ENCODE measurements at places on chromosomes 3 and 15.
A peak's percentile ranks its signal among the peaks of the same experiment; 100 is the strongest.

- DNase-seq, result no peak
These were observed 23.1 kb upstream of the MITF start for GRCh38 chr3:69716119-69716518.

DNA sequence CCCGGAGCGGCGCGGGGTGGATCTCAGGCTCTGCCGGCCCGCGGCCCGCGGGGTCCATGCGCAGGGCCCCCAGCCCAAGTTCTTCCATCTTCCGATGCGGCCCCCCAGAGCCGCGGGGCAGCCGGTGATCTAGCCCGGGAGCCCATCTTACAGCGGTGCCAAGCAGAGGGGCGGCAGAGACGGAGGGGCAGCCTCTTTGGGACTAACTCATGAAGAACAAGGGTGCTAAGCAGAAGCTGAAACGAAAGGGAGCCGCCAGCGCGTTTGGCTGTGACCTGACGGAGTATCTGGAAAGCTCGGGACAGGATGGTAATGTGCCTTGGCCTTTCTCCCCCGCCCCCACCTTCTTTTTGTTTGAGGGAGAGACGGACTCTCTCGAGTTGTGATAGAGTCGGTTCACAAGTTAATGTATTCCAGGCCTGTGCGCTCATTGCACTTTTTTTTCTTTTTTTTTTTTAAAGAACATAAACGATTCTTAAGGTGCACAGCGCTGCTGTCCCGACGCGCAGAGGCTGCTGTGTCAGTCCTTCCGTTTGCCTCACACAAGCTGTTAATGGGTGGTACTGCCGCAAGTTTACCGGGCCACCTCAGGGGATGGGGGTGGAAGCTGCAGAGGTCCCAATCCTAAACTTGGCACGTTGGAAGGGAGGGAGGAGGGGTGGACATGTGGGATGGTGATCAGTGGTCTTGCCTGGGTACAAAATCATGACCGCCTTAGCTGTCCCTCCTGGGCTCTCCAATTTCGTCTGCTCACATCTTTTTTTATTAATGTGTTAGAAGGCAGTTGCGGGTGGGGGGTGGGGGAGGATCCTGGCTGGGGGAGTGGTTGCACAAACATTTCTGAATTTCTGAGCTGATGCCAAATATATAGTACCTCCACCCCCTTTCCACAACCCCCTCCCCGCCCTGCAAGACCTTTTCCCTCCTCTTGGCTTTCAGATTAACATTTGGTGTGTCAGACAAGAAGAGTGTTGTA, 801 bp downstream of the ARHGAP31 start:
- DNase-seq, result peak; percentile 21

DNA sequence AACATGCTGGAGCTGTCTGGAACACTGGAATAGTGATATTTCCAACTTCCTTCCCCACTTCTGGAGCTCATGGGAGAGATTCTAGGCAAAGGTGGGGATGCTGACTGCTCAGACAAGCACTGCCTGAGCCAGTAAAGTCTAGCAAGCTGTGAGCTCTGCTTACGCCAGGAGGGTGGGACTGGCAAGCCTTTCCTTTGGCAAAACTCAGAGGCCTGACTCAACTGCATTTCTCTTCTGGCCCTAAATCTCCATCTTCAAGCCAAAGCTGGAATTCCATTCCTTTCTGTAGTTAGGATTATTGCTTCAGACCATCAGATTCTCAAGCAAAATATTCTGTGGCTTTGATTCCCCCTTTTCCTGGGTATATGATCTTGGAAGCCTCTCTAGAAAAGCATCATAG, 20.3 kb upstream of the EPB42 start:
- no peak for DNase-seq

DNA sequence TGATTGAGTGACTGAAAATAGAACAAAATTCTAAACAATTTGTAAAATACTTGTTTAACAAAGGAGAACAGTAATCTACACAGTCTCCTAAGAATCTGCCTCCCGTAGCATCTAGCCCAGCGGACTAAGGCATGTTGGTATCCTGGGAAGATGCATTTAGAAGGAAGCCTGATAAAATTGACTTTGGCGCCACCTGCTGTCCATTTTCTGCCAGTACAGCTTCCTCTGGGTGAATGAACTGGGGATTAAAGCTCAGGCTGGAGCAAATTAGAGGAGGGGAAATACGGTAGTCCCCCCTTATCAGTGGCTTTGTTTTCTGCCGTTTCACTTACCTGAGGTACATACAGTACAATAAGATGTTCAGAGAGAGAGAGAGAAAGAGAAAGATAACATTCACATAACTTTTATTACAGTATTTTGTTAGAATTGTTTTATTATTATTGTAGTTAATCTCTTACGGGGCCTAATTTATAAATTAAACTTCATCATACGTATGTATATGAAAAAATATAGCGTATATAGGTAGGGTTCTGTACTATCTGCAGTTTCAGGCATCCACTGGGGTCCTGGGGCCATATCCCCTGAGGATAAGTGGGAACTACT, 191.6 kb downstream of the GAP43 start:
- peak; percentile 62 for DNase-seq

DNA sequence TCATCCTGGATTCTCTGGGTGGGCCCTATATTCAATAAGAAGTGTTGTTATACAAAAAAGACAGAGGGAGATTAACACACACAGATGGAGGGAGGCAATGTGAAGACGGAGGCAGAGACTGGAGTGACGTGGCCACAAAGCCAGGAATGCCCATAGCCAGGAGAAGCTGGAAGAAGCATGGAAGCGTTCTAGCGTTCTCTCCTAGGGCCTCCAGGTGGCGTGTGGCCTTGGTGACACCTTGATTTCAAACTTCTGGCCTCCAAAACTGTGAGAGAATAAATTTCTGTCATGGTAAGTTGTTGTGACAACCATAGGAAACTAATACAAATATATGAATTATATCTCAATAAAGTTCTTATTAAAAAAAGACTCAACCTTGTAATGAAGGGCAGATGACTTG, 21.3 kb downstream of the THBS1 start:
- no peak for DNase-seq

DNA sequence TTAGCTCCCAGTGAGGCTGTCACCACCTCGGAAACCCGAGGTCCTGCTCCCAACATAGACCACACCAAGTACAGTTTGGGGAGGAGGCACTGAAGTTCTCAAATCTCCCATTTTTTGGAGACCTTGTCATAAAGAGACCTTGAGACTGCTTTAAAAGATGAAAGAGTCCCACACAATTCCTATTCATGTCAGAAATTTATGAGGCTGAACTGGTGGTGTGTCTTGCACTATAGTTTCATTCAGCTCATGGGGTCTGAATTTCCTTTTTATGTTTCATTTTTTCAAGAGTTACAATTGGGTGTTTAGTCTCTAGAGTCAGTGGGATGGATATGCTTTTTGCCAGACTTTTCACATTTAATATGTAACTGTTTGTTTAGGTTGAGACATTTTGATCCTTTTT, 318.1 kb upstream of the LRRFIP2 start:
- no peak for DNase-seq

GRCh38 chr3:132675408-132675807, 15.3 kb downstream of the UBA5 start:
- DNase-seq, result no peak

DNA sequence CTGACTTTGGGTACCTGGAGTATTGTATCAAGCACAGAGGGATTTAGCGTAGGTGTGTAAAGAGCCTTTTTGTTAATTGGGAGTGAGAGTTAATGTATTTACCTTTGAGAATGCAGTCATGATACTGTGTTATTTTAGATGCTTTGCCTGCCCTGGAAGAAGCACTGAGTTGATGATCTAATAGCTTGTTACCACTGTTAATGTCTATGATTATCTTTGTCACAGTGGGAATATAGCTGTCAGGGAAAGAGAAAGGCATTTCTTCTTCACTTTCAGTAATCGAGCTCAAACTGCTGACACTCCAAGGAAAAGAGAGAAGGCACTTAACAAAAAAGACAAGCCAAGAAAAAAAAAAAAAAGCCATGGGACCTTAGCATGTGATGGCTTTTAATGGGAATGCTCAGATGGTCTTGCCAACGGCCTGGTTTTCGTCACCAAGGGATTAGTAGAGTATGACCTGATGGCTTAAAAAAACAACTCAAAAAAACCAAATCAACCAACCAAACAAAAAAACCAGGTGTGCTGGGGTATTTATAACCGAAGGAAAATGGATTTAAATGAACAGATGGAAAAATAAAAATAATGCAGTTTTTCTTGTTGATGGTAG, 387.4 kb downstream of the PTPRG start:
- DNase-seq, result no peak

Measured in RWPE1 (cell line).